CD4-positive, CD25-positive, alpha-beta regulatory T cell (primary cell): ENCODE measurements at places on chromosomes 4 and X.

DNA sequence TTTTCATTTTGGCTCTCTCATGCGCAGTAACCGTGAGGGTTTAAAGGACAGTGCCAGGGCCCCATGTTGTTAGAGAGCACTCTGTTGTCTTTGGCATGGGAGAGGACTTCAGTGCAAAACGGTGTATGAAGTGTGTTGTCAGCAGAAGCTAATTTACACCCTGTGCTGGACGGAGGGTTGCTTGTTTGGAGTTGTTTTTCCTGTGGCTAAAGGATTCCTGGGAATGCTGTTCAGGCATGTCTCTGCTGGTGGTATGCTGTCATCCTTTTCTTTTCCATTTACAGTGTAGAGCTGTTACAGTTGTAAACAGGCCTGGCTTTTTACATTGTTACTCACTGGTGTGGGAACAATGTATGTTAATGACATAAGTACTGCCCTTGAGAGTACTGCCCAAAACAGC, 206.3 kb downstream of the CBR4 start:
- DNase-seq, result no peak

GRCh38 chrX:13761606-13762414, 27.3 kb downstream of the OFD1 start:
- no peak for DNase-seq

GRCh38 chr4:700587-701264, 4.9 kb upstream of the PCGF3 start:
- no peak for DNase-seq

- DNase-seq, result no peak
Observed at GRCh38 chr4:65089666-65090065, 580.6 kb downstream of the EPHA5 start.

- DNase-seq, result no peak
Observed at GRCh38 chr4:100805538-100805937, 287.7 kb upstream of the EMCN start.

DNA sequence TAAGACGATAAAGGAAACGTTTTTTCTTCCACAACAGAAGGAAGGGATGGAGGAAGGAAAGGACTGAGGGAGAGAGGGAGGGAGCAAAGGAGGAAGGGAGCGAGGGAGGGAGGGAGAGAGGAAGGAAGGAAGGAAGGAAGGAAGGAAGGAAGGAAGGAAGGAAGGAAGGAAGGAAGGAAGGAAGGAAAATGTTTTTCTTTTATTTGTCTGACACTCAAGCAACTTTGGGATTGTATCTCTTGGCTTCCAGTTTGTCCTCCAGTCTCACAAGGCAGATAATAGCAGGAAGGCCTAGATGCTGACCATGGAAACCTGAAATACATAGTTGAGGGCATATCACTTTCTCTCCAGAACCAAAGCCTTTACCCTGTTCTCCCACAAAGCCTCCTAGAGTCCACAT, 226.7 kb downstream of the ZNF674 start:
- DNase-seq, result no peak
